H1 (cell line): ENCODE measurements at places on chromosomes 12 and 14.

- DNase-seq, result no peak
- no peaks in the 10 kb centered on the region for H3K27me3 ChIP-seq
- H3K4me3 ChIP-seq, result no peak overlapping the region
- no peaks in the 10 kb centered on the region for H3K36me3 ChIP-seq
Observed at GRCh38 chr12:79665212-79665887, 25.4 kb downstream of the PAWR start.

DNA sequence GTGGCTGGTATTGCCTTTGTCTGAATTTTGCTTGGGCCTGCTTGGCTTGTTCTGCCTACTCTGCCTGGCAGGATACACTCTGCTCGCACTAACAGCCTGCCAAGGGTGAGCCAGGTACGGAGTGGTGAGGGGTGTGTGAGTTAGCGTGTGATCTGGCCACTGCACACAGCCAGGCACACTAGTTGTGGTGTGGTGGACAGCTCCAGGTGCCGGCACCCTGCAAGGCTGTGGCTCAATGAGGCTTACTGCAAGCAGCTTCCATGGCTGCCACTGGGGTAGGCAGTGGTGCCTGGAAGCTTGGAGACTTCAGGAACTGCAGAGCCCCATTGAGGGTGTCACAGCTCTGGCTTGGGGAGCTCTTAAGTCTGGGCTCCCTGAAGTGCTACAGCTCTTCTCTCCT, 87.4 kb downstream of the GPHN start:
- H3K36me3 ChIP-seq, result no peaks in the 10 kb centered on the region
- H3K4me3 ChIP-seq, result no peak overlapping the region
- no peaks in the 10 kb centered on the region for H3K4me1 ChIP-seq
- DNase-seq, result no peak
- H3K27ac ChIP-seq, result no peak overlapping the region
- no peaks in the 10 kb centered on the region for H3K27me3 ChIP-seq

DNA sequence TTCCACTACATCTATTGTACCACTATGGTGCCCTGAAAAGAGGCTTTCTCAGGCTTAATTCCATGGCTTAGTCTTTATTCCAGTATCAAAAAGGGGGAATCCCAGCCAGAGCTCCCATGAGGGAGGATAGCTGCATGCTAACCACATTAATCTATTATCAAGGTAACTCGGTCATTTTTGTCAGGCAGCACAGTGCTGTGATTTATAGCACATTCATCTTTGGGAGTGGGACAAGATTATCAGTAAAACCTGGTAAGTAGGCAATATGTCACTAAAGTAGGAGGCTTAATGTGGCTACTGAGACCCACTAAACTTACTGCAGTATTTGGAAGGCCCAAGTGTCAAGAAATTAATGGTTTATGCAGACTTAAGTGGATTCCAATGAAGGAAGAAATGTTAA, 58.9 kb downstream of the DAD1 start:
- no peaks in the 10 kb centered on the region for H3K4me1 ChIP-seq
- no peaks in the 10 kb centered on the region for H3K36me3 ChIP-seq
- no peaks in the 10 kb centered on the region for H3K27me3 ChIP-seq
- no peak overlapping the region for H3K27ac ChIP-seq
- no peak for DNase-seq

DNA sequence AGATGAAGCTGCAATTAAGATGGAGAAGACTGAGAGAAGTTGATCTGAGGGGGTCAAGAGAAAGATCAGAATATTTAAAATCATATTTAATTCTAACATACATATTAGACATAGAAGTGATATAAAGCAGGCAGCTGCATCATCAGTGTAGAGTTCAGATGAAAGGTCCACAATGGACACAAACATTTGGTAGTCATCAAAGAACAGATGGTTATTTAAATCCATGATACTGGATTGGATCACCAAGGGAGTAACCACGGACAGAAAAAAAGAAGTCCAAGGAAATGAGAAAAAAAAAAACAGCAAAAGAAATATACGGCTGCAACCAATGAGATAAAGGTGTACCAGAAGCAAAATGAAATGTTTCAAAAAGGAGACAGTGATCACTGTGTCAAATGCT, 20.1 kb downstream of the NOVA1 start:
- H3K4me3 ChIP-seq, result no peak overlapping the region
- H3K36me3 ChIP-seq, result no peaks in the 10 kb centered on the region
- no peak overlapping the region for H3K27ac ChIP-seq
- no peaks in the 10 kb centered on the region for H3K27me3 ChIP-seq
- DNase-seq, result no peak

DNA sequence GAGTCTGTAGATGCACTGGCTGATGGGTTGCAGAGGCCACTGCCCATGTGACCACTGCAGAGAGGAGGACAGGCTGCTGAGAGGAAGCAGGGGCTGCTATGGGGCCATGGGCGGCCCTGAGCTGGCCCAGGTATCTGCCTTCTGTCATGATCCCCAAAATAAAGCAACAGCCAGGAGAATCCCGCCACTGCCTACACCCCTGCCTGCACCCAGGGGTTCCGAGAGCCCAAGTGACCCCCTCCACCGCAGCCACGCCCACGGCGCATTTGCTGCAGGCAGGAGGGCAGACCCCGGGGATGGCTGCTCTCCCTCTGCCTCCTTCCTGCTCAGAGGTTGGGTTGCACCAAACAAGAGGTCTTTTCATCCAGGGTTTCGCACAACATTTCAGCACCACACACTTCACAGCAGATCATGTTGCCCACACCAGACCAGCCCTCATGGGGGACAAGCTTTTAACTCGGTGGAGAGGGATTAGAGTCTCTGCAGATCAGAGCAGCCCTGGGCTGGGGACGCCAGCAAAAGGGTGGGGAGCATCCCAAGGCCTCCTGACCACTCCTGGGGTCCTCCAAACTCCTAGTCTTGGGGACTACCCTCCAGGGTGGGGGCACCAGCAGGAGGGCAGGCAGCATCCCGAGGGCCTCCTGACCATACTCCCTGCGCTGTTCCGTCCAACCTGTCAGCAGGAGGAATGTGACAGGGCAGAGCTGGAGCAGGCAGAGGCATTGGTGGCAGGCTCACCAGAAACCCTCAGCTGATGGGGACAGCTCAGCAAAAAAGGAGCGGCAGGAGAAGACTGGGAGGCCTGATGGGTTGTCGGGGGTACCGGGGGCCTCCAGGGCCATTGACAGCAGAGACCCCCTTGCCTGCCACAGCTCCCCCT, 14.1 kb downstream of the CCDC85C start:
- DNase-seq, result no peak
- no peak overlapping the region for H3K27ac ChIP-seq
- H3K4me1 ChIP-seq, result no peaks in the 10 kb centered on the region
- no peaks in the 10 kb centered on the region for H3K27me3 ChIP-seq
- H3K4me3 ChIP-seq, result no peak overlapping the region

DNA sequence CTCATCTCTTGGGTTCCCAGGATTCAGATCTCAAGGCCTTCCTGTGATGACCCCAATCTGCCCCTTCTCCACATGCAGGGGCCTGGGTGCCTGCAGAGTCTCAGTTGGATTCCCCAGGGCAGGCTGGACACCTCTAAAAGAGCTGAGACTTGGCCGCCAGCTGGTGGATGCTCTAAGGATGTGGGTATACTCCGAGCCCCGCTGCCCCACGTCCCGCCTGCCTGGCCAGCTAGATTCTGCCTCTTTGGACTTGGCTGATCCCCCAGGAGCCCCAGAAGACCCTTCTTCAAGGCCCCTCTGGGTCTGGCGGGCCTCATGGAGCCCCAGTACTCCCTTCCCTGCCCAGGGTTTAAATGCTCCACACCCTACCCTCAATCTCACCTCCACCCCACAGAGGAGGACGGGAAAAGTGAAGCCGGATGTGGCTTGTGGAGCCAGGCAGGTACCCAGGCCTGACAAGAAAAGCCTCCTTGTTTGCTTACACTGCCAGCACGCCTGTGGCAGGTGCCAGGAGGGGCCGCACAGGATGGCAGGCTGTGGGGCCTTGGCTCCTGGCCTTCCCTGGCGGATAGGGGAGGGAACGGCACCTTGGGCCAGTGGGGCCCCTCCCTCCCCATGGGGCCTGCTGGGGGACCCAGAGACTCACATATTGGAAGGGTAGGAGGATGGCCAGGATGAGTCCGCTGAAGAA, 15.1 kb downstream of the FAIM2 start:
- H3K27ac ChIP-seq, result no peak overlapping the region
- DNase-seq, result no peak
- H3K36me3 ChIP-seq, result no peaks in the 10 kb centered on the region
- H3K4me1 ChIP-seq, result no peaks in the 10 kb centered on the region

DNA sequence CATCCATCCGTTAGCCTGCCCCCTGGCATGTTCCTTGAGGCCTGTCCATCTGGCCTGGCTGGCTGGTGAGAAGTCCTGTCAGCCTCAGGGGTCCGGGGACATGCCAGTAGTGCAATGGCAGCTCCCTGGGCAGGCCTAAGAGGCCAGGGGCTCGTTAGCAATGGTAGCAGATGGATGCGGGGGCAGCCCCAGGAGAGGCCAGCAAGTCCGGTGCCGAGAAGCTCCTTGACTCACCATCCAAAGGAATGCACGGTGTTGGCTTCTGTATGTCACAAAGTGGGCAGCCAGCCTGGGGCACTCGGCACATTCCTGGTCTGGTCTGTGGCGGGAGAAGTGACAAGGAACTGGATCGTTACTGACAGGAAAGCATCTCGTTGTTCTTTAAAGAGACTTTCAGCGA, 319.9 kb downstream of the CACNA1C start:
- no peak overlapping the region for H3K4me3 ChIP-seq
- peaks cover 6% of the 10 kb centered on the region for H3K4me1 ChIP-seq
- H3K36me3 ChIP-seq, result no peaks in the 10 kb centered on the region
- no peaks in the 10 kb centered on the region for H3K27me3 ChIP-seq
